Heart right ventricle (tissue), 16 donors: ENCODE measurements at places on chromosomes 11 and 22. TPM values are rescaled to one million over a fixed set of nuclear protein-coding genes. Genes with fewer than 3 reads are reported as not detected.

- DNase-seq = no peak
Measured at GRCh38 chr11:126337474-126338241, 17.8 kb upstream of the ST3GAL4 start.

SYT8 gene
- polyA plus RNA-seq = not detected

TTLL12 gene
- 16.7 TPM for polyA plus RNA-seq

DNA sequence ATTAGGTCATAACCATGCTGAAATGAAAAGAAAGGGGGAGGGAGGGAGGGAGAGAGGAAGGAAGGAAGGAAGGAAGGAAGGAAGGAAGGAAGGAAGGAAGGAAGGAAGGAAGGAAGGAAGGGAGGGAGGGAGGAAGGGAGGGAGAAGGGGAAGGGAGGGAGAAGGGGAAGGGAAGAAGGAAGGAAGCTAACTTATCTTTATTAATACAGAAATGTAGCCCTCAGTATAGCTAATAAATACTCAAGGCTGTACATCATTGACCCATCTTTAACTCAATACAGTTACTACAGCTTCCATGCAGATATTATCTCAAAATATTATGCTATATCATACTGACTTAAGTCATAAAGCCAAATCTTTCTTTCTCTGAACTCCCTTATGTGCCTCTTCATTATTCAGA lies 17.4 kb upstream of the SOX6 start:
- no peak for DNase-seq

SYT12 gene
- not detected for polyA plus RNA-seq
